ENCODE measurements at places on chromosomes 2 and 18. TPM values are rescaled to one million over a fixed set of nuclear protein-coding genes. Genes with fewer than 3 reads are reported as not detected.

DNA sequence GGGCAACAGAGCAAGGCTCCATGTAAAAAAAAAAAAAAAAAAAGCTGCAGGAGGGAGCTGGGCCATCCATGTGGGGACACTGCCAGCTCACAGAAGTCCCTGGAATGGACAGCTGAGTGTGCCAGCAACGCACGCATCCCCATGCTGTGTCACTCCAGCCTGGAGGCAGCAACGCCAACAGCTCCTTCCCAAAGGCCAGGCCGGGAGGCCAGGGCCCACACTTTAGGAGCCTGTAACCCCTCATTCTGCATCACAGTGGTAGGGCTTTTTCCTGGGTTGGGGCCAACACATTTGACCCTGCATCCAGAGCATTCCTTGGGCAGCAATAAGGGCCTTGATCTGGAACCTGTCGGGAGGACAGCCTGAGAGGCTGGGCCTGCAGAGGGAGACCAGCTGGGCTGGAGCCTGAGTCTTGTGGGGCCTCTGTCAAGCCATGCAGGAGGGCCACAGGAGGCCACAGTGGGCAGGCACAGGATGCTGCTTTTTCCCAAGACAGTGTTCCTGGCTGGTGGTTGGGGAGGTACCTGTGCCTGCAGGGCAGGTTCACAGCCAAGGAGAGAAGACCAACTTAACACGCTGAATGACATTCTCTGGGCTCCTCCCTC lies 16.8 kb upstream of the KCNK3 start:
- DNase-seq, result no peak
- no peaks in the 10 kb centered on the region for H3K27me3 ChIP-seq
- no peak overlapping the region for H3K27ac ChIP-seq
- no peaks in the 10 kb centered on the region for H3K4me1 ChIP-seq

GRCh38 chr2:37767959-37768925 lies 96.8 kb upstream of the CDC42EP3 start:
- no peak overlapping the region for H3K4me3 ChIP-seq
- H3K4me1 ChIP-seq, result no peaks in the 10 kb centered on the region
- peaks cover 28% of the 10 kb centered on the region for H3K27me3 ChIP-seq
- peak overlapping the region; percentile 50 for H3K27ac ChIP-seq
- no peaks in the 10 kb centered on the region for H3K36me3 ChIP-seq

DNA sequence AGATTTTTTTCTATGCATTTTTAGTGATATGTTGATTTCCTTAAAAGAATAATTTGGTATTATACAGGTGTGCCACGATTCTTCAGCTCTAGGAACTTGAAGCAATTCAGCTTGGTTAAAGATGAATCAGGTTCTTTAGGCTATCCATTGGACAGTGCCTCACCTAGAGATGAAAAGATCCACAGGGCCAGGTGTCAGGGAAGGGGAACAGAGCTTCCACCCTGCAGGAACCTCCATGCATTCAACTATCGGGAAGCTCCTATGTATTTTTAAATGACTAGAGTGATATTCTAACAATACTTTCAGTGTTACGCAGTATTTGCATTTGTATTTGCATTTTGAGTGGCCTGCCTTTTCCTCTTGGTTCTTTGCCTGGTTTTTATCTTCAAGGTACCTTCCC lies 40.2 kb downstream of the PKP4 start:
- H3K4me3 ChIP-seq, result no peak overlapping the region
- no peaks in the 10 kb centered on the region for H3K27me3 ChIP-seq
- DNase-seq, result no peak
- peaks cover 3% of the 10 kb centered on the region for H3K4me1 ChIP-seq

Gene MERTK
- total RNA-seq, result 1.7 TPM

Gene SLC9A4
- total RNA-seq, result 0.53 TPM

Gene DIS3L2
- 42.8 TPM for total RNA-seq

Gene AMER3
- not detected for total RNA-seq

Measured in esophagus squamous epithelium (tissue), 5 donors.